ENCODE measurements at places on chromosomes 6 and 20. TPM values are rescaled to one million over a fixed set of nuclear protein-coding genes. Genes with fewer than 3 reads are reported as not detected.
A peak's percentile ranks its signal among the peaks of the same experiment; 100 is the strongest.

The RANBP9 gene
- 38.7 TPM for total RNA-seq

The VWA7 gene
- total RNA-seq: 5.9 TPM

The C6orf15 gene
- not detected for total RNA-seq

The MTCH1 gene
- 186 TPM for total RNA-seq

The WFDC10B gene
- total RNA-seq: not detected

The RBM24 gene
- 2.6 TPM for total RNA-seq

The PRL gene
- not detected for total RNA-seq

GRCh38 chr6:169168302-169168630, 85.4 kb downstream of the THBS2 start:
- DNase-seq: no peak

GRCh38 chr6:47483516-47483852, 5.9 kb downstream of the CD2AP start:
- no peak for DNase-seq

DNA sequence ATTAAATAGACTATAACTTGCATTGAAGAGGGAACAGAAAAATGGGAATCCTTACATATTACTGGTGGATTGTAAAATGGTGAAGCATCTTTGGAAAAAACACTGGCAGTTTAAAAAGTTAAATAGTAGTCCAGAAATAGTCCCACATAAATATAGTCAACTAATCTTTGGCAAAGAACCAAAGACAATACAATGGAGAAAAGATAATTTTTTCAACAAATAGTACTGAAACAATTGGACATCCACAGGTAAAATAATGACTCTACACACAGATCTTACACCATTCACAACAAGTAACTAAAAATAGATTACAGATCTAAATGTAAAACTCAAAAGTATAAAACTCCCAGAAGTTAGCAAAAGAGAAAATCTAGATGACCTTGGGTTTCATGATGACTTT, 259.1 kb upstream of the CEP162 start:
- no peak for DNase-seq

GRCh38 chr6:48714699-48715098, 603.7 kb upstream of the PTCHD4 start:
- no peak for DNase-seq

DNA sequence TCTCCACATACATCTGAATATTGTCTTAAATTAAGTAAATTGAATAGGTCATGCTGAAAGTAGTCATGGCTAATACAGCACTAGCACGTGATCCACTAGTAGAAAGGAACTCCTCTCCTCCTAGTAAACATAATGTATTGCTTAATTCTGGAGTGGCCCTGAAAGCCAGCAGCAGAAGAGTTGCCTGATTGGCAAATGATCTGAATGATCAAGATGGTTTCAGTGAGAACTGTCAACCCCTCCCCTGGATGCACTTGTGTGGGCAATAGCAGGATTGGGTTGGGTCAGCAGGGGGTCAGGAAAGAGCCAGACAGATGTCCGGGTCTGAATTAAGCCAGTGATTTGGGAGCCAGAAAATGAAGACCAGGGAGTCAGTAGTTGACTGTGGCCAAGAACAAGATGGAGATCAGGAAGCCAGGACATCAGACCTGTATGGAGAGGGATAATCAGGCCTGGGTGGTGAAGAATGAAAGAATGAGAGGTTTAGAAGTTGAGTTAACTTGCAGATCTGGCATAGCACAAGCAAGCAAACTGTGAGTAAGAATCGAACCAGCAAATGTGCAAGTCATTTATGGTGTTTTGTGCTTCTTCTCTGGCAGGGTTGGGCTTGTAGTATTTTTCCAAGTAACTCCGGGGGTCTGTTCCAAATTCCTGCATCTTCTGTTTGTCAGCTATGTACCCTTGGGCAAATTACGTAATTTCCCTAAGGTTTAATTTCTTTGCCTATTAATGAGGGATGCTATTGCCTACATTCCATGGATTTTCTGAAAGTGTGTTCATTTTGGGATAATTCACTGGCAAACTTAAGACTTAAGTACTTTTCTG, 304.9 kb downstream of the CD109 start:
- DNase-seq: no peak

GRCh38 chr6:110337486-110337885, 20.7 kb downstream of the METTL24 start:
- no peak for DNase-seq

DNA sequence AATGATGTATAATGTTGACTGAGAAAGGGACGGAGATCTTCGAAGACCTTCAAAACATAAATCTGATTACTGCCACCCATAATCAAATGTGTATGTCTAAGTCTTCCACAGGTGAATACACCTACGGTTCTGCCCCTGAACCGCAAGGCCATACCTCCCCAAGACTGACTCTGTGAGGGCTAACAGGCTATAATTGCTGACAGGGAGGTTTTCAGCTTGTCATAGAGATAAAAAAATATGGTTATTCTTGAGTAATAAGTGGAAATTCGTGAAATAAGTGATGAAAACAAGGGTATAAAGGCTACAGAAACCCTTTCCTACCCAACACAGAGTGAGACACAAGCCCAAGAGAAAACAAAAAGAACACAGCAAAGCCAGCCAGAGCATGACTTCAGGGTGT, 188.9 kb downstream of the ATXN1 start:
- DNase-seq: no peak

DNA sequence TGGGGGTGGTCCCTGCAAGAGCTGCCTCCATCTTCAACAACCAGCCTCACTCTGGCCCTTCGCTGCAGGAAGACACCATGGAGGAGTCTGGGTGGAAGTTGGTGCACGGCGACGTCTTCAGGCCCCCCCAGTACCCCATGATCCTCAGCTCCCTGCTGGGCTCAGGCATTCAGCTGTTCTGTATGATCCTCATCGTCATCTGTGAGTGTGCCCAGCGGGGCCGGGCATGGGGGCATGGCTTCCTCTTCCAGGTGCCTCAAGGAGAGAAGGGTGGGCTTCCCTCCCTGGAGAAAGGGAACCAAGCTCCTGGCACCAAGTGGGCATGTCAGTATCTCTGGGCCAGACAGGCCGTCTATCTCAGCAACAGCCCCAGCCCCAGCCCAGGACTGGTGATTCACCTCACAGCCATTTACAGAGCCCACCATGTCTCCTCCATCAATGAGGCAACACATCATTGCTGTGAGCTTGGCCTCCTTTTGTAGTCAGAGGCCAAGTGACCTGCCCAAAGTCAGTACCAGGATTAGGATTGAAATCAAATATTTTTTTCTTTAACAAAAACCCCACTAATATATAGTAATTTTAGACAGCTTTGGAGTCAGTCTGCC, 40.2 kb downstream of the TM9SF4 start:
- DNase-seq: no peak

GRCh38 chr6:42783177-42783875, 1.5 kb downstream of the BICRAL start:
- peak; percentile 84 for DNase-seq

- DNase-seq: no peak
Measured at GRCh38 chr6:14520029-14520428, 402.5 kb downstream of the CD83 start.

DNA sequence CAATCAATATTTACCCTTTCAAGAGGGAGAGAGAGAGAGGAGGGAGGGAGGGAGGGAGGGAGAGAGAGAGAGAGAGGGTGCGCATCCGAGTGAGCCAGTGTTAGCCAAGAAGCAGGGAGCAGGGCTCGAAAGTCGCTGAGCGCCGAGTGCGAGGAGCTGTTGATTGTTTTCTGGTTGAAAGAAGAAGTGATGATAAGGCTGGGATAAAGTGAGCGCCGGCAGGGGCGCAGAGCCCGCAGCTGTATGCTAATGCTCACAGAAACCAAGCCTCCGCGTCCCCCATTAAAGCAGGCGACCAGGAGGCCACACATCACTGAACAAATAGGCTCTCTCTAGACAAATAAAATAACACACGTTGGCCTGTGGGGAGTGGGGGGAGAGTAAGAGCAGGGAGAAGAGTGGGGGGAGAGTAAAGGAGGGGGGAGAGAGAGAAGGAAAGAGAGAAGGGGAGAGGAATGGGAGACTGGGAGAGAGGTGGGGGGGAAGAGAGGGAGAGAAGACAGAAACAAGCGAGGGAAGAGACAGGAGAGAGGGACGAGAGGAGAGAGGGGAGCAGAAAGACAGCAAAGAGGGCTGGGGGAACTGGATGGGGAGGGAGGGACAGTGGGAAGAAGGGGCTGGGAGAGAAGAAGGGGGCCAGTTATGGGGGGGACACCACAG, 5.0 kb upstream of the INSM1 start:
- no peak for DNase-seq

DNA sequence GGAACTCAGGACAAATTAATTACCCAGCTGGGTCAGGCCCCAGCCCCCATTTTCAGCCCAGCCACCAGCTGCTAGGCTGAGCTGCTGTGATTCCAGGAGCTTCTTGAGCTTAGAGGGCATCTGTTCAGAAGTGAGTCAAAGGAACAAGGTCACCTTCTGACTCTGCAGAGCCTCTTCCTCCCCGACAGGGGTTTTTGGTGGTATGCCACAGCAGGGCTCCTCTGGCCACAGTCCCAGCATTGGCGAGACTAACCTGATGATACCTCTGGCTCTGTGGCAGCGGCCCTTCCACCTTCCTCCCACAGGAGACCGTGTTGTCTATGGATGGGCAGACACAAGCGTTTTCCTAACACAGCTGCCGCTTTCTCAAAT, 39.7 kb downstream of the ZC3H12D start:
- no peak for DNase-seq

GRCh38 chr6:13413466-13413862, 73.9 kb downstream of the GFOD1 start:
- no peak for DNase-seq

DNA sequence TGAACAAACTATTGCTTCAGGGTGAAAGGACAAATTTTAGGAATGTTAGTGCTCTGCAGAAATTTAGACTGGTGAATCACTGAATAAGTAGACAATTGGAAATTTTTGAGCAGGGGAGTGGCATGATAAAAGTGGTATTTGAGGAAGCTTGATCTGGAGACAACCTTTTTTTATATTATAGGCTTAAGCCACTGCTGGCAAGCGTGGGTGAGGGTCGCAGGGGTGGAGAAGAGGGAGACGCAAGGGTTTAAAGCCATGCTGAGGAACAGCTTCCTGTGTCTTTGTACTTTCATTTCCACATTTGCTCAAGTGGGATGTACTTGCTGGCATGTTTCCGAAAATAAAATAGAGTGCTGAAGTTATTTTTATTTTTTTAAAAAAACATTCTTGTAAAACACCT, 23.7 kb downstream of the NCOA7 start:
- no peak for DNase-seq

GRCh38 chr6:160215232-160215631, 43.4 kb downstream of the SLC22A2 start:
- no peak for DNase-seq

GRCh38 chr20:38049800-38050199, 16.3 kb downstream of the RPRD1B start:
- no peak for DNase-seq

- no peak for DNase-seq
Measured at GRCh38 chr6:11734861-11735613, 43.6 kb downstream of the ADTRP start.

GRCh38 chr20:20321134-20321533, 46.8 kb upstream of the INSM1 start:
- DNase-seq: no peak

DNA sequence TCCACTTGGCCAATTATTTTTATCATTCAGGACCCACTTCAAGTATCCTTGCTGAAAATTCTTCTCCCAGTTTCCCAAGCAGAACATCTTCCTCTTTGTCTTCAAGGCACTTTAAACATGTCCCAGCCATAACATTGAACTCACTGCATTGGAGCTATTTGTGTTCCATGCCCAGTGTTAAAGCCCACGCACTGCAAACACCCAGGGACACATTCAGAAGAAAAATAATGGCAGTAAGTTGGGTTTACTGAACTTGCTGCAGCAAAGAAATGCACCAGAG, 1.6 kb upstream of the APMAP start:
- DNase-seq: no peak

- no peak for DNase-seq
Measured at GRCh38 chr20:2754424-2754823, 46.0 kb downstream of the CPXM1 start.

- no peak for DNase-seq
Measured at GRCh38 chr6:168095716-168096250, 16.8 kb upstream of the FRMD1 start.

GRCh38 chr6:25895771-25896170, 21.7 kb upstream of the SLC17A3 start:
- DNase-seq: no peak

Data from mucosa of descending colon (tissue), 3 donors.